ENCODE measurements at places on chromosomes 16 and 17.
A peak's percentile ranks its signal among the peaks of the same experiment; 100 is the strongest.

- DNase-seq: no peak
These were observed 6.9 kb downstream of the KRT24 start for GRCh38 chr17:40696651-40697072.

DNA sequence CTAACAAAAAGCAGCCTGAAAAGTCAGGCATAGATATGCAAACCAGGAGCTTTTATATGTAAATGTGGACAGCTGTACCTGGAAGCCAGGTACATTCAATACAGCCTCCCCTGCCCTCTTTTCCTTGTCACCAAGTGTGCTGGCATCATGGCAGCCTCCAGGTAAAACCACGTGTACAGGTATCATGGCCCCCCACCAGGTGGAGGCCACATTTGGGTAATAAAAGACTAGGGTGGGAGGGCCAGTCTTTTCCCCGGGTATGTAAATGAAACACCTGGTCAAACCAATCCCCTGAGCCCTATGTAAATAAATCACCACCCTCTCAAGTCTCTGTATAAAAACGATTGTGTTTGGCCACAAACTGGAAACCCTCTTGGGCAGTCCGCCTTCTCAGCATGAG, 226.4 kb upstream of the GOT2 start:
- DNase-seq: no peak

GRCh38 chr16:52577130-52577706, 30.3 kb upstream of the TOX3 start:
- DNase-seq: no peak

GRCh38 chr17:16314189-16314588, 39.1 kb downstream of the CENPV start:
- DNase-seq: no peak

GRCh38 chr16:31568577-31569359, 41.1 kb downstream of the AHSP start:
- DNase-seq: no peak

DNA sequence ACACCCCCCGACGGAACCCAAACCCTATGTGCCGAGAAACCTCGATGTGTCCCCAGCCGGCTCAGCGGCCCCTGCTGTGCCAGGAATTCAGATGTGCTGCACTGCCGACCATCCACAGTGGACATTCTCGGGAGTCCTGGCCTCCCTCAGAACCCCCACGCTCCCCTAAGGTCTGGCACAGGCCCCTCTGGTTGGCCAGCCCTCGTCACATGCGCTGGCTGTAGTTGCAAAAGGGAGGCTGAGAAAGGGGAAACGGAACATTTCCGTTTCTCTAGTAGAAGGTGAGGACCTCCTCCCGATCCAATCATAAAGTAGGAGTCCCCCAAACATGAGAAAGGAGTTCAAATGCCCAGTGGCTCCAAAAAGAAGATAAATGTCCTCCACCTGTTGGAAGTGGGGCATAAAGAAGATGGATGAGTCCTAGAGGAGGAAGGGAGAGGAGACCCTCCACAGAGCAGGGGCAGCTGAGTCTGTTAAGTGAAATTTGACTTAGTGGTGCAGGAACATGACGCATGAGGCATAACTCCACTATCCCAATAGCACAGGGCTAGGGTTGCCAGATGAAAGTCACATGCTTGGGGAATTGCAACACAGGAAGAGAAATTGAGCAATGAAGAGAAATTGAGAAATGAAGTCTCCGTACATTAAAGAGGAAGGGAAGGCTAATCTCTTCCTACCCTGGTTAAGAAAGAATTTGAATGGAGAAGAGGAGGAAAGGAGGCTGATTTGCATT, 49.3 kb upstream of the WSB1 start:
- DNase-seq: no peak

DNA sequence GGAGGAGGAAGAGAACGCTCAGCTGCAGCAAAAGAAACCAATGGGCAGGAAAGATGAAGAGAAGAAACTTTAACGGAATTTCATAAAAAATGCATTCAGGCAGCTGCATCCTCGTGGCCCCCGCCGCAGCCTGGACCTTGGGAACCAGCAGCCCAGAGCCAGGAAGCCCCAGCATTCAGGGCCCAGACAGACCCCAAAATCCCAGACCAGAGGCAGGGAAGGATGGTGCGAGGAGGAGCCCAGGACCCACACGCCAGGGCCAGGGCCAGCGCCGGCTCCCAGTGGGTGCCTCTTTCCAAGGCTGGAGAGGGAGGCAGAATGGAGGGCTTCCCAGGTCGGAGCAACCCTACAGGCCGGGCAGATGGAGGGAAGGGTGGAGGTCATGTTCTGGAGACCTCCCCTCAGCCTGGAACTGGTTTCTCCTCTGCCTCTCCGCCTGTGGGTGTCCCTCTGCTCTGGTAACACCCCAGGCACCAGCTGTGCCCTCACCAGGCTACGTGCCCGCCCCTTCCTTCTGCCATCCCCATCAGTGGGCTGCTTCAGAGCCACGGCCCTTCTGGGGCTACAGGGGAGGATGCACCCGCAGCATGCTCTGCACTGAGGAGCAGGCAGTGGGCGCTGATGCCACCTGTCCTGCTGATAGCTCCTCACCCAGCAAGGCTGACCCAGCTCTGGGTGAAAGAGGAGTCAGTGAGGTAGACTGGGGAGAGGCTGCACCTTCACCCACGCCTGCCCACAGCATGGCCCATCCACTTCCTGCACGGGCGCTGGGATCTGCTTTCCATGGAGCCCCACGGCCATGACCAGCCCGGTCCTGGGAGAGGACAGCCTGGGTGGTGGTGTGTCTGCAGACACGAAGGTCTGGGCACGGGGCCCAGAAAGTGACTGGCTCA, 1.2 kb upstream of the MIF4GD start:
- DNase-seq: peak; percentile 19

DNA sequence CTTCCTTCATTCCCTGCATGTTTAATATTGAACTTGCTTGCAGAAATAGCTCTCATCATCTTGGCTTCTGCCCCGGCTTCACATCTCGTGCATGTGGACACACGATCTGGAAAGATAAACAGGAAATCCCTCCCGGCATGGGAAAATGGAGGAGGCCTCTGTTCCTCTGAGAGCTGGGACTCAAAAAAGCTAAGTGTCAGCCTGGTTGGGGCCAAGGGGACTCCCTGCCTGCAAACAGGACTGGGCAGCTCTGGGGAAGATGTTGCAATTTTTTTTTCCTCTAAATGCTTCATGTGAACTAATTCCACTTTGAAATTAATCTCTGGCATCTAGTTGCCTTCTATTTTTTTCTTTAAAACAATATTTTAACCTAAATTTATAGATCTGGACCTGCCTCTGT, 24.8 kb downstream of the ITPRIPL2 start:
- no peak for DNase-seq

DNA sequence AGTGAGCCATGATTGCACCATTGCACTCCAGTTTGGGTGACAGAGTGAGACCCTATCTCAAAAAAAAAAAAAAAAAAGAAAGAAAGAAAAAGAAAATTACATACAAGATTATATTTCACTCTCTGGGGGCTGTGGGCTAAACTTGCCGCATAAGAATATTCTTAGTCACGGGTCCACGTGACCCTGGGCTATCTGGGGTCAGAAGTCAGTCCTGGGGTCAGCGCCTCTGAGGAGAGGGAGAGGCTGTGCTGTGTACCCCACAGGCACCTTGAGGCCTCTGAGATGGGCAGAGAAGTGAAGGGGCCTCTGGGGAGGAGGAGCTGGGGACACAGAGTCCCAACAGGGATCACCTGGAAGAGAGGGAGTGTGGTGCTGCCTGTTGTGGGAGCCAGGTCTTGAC, 5.8 kb upstream of the CD79B start:
- no peak for DNase-seq

- no peak for DNase-seq
These were observed 19.6 kb downstream of the TMC6 start for GRCh38 chr17:78108726-78109488.

- no peak for DNase-seq
These were observed 129.0 kb upstream of the CIBAR2 start for GRCh38 chr16:85240982-85241924.

- peak; percentile 11 for DNase-seq
These were observed 12.2 kb upstream of the LONP2 start for GRCh38 chr16:48231727-48232492.

GRCh38 chr16:50311891-50312501, 45.6 kb downstream of the ADCY7 start:
- no peak for DNase-seq

DNA sequence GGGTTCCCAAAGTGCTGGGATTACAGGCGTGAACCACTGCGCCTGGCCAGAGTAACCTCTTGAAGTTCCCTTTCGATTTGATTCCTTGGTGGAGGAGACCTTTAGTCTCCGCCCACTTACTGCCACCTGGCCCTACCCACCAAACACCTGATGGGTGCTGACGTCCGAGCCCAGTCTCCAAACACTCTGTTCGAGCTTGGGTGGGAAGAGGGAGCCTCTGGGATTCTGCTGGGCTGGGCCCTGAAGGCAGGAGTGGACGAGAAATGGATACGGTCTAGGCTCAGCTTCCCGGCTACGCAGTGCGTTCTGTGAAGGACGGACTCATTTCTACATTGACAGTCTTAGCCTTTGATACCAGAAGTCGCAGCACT, 870 bp upstream of the ITGA3 start:
- DNase-seq: no peak

DNA sequence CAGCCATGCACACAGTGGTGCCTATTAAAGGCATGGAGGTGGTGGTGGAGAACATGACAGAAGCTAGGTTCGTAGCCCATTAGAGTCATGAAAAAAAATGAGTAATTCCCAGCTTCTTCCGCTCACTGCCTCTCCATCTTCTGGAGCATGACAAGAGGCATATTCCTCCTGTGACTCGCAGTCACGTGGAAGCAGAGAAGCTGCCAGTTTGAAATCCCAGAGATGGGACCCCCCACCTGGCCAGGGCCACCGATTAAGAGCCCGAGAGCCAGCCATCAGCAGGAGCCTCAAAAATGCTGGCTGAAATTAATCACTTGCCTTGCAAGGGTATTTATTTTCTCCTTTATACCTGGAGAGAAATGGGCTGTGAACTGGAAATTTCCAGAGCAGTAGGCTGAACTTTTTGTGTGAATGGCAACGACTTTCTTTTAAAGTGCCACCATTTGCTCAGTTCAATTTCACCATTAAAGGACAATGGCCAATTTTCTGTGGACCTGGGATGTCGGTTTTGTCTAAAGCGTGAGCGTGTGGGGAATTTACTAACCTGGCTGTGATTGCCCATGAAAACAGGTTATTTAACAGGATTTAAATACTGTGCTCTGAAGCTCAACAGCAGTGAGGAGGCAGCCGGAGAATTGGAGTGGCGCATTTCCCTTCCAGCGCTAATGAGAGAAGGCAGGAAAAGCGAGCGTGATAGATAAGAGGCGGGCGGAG, 189.7 kb upstream of the SDK2 start:
- no peak for DNase-seq

DNA sequence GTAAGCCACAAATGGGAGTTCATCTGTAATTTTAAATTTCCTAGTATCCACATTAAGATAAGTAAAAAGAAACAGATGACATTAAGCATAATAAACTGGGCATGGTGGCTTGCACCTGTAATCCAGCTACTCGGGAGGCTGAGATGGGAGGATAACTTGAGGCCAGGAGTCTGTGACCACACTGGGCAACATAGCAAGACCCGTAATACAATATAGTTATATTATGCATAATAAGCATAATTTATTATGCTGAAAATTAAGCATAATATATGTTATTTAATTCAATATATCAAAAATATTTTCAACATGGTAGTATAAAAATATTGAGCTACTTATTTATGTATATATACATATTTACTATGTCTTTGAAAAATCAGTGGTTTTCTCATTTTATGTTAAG, 48.2 kb downstream of the RNF135 start:
- no peak for DNase-seq

GRCh38 chr17:2083613-2084035, 28.7 kb downstream of the HIC1 start:
- DNase-seq: no peak

- DNase-seq: no peak
These were observed 1.9 kb upstream of the ASIC2 start for GRCh38 chr17:33294994-33295393.

GRCh38 chr16:69276148-69277115, 34.7 kb upstream of the VPS4A start:
- no peak for DNase-seq

DNA sequence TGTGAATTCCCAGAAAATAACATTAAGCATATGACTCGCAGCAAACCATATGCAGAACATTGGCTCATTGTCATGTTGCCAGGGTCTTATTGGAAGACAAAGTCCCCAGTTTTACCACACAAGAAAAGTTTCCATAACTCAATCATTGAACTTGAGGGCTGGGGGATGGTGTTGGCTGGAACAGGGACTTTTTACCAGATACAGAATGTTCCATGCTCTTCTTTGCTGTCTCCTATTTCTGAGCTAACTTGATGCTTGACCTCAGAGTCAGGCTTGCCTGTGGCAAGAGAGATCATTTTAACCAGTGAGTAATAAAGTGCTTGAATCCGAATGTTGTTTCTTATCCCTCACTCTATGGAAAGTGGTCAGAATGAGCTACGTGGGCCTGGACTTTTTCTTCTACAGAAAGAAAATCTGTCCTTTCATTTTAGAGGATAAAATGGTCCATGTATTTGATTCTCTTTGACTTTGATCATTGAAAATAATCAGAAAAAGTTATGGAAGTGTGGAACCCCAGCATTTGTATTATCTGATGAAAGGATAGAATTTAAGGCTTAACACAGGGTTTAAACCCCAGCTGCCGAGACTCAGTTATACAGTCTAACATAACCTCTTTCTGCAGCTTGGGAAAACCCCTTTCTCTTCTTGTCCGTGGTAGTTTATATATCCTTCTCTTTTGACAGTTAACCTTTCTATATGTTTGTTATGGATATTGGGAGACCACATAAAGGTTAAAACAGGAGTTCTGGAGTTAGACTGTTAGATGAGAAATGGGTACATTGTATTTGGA, 67.0 kb downstream of the TUBD1 start:
- no peak for DNase-seq

- no peak for DNase-seq
These were observed 82.1 kb downstream of the SLC39A11 start for GRCh38 chr17:73010414-73010813.

DNA sequence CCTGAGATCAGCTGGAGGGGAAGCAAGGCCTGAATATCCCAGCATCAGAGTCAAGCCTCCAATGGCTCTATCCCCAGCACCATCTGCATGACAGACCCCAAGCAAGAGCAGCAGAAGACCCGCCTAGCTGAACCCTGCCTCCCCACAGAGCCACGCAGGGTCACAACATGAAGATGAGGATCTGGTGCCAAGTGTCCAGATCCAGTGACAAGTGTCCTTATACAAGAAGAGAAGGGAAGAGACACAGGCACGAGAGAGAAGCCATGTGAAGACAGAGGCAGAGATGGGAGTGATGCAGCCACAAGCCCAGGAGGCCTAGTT, 28.9 kb downstream of the TNFRSF13B start:
- DNase-seq: no peak

- DNase-seq: no peak
These were observed 4.5 kb upstream of the TCAP start for GRCh38 chr17:39660397-39661385.

DNA sequence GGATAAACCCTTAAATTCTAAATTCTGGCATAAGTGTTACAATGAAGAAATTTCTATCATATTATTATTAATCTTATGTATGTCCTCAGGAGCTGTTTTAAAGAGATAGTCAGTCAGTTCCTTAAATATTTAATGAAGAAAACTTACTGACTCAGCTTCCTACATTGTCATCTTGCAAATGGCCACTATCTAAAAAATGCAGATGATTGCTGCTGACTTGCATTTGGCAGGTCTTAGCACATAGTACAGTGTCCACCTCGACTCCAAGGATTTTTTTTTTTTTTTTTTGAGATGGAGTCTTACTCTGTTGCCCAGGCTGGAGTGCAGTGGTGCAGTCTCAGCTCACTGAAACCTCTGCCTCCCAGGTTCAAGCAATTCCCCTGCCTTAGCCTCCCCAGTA, 55.1 kb upstream of the CORO6 start:
- DNase-seq: no peak

GRCh38 chr17:44773140-44773539, 14.4 kb downstream of the ADAM11 start:
- DNase-seq: no peak

All from stimulated activated CD4-positive, alpha-beta T cell treated with anti-CD3 and anti-CD28 coated beads, Interleukin-12 subunit alpha, Interleukin-12 subunit beta, amount 100 ng/mL, for 4 hours (primary cell).